Epithelial cell of alveolus of lung (primary cell): ENCODE measurements at places on chromosomes 1 and 21. TPM values are rescaled to one million over a fixed set of nuclear protein-coding genes. Genes with fewer than 3 reads are reported as not detected.

AKR7A3 gene
- total RNA-seq, result under 0.01 and 1.2 TPM in 2 replicates

KIAA0040 gene
- total RNA-seq, result 0.16 and 0.52 TPM in 2 replicates

PSRC1 gene
- total RNA-seq, result 16.8 and 31.3 TPM in 2 replicates

LYPD8 gene
- total RNA-seq, result not detected in 2 replicates

ACTN2 gene
- total RNA-seq, result 1.6 TPM in 1 of 2 replicates, not detected in the other

ADAMTSL4 gene
- 9.4 and 70.6 TPM in 2 replicates for total RNA-seq

PLA2G5 gene
- not detected in 2 replicates for total RNA-seq

SPRR2E gene
- total RNA-seq, result not detected in 2 replicates

LIPI gene
- not detected in 2 replicates for total RNA-seq

IL20 gene
- total RNA-seq, result not detected in 2 replicates

RAD54L gene
- total RNA-seq, result 2.9 and 12.0 TPM in 2 replicates

PKP1 gene
- under 0.01 and 0.24 TPM in 2 replicates for total RNA-seq

PALMD gene
- 0.13 and 1.1 TPM in 2 replicates for total RNA-seq

ATAD3C gene
- 0.13 TPM in 1 of 2 replicates, not detected in the other for total RNA-seq

OR13G1 gene
- not detected in 2 replicates for total RNA-seq

NMNAT2 gene
- total RNA-seq, result under 0.01 and 0.26 TPM in 2 replicates

CHD5 gene
- under 0.01 and 0.24 TPM in 2 replicates for total RNA-seq

SYT2 gene
- not detected in 2 replicates for total RNA-seq

GBP6 gene
- 0.52 TPM in 1 of 2 replicates, not detected in the other for total RNA-seq

ADORA3 gene
- total RNA-seq, result not detected in 2 replicates

BARHL2 gene
- not detected in 2 replicates for total RNA-seq

NUP210L gene
- not detected in 2 replicates for total RNA-seq

SERPINC1 gene
- 0.13 TPM in 1 of 2 replicates, not detected in the other for total RNA-seq

YOD1 gene
- 4.2 and 4.4 TPM in 2 replicates for total RNA-seq

CHML gene
- total RNA-seq, result 10.3 and 14.8 TPM in 2 replicates

TMEM51 gene
- total RNA-seq, result 14.1 and 21.6 TPM in 2 replicates

ARID4B gene
- total RNA-seq, result 8.8 and 24.2 TPM in 2 replicates

LCE2A gene
- total RNA-seq, result not detected in 2 replicates

NUDT4B gene
- total RNA-seq, result 36.4 and 38.8 TPM in 2 replicates

MROH9 gene
- not detected in 2 replicates for total RNA-seq

CIART gene
- total RNA-seq, result 1.3 and 6.6 TPM in 2 replicates

SPRR2G gene
- not detected in 2 replicates for total RNA-seq

EXTL1 gene
- 0.52 and 0.56 TPM in 2 replicates for total RNA-seq

AGRN gene
- total RNA-seq, result 96.1 and 101 TPM in 2 replicates

TRAF5 gene
- 6.3 and 7.7 TPM in 2 replicates for total RNA-seq

KLF17 gene
- not detected in 2 replicates for total RNA-seq
